ENCODE measurements at places on chromosomes 4 and X. TPM values are rescaled to one million over a fixed set of nuclear protein-coding genes. Genes with fewer than 3 reads are reported as not detected.

- DNase-seq = no peak
These were observed 55.0 kb upstream of the NKX1-1 start for GRCh38 chr4:1460967-1461868.

DNA sequence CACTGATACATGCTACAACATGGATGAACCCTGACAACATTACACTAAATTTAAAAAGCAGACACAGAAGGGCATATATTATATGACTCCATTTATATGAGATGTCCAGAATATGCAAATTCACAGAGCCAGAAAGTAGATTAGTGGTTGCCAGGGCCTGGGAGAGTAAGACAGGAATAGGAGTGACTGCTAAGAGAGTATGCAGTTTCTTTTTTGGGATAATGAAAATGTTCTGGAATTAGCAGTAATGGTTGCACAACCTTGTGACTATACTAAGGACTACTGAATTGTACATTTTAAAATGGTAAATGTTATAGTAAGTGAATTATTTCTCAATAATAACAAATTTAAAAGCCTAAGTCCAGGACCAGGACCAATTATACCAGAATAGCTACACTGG, 29.5 kb upstream of the NUP54 start:
- DNase-seq = no peak

- no peak for DNase-seq
These were observed 98.7 kb downstream of the CFAP299 start for GRCh38 chr4:80434238-80434637.

- no peak for DNase-seq
These were observed 12.4 kb downstream of the GPAT3 start for GRCh38 chr4:83548151-83548905.

DNA sequence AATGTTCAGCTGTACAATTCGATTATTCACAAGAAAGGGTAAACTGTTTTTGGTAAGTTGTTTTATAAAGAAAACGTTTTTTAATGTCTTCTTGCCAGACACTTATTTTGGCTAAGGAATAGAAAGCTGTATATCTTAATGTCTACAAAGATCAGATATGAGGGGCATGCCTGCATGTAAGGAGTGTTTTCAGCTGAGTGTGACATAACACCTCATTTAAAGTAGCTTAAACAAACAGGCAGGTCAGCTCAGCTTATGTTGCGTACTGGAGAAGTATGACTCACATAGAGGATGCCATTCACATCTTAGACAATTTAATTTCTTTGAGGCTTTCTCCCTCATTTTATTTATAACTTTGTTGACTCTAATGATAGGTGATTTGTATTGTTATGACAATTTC, 30.4 kb downstream of the LAMTOR3 start:
- no peak for DNase-seq

DNA sequence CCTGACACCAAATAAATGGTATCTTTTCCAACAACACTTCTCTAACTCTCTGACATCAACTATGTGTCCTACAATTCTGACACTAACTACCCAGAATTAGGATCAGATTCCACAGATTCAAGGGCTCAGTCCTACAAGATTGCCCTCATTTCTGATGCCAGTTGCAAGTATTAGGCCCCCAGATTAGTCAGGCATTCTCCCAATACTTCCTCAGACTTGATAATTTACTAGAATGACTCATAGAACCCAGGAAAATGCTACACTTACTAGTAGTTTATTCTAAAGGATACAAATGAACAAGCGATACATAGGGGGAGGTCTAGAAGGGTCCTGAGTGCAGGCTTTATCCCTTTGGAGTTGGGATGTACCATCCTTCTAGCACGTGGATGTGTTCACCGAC, 8.5 kb downstream of the TIGD2 start:
- no peak for DNase-seq

DNA sequence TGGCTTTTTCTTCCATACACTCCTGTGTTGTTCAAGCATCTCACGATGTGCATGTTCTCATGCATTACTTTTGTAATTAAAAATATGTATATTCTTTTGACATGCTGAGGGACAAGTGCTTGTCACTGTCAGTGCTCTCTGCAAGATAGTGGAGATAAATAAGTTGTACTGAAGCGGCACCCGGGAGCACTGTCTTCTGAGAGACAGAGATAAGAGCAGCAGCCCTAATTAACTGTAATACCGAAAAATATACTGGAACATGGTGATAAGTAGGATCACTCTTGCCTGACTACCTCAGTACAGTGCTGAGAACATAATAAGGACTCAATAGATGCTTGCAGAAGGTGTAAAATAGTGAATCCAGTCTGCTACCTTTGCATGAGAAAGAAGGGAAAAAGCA, 9.4 kb upstream of the GPR173 start:
- no peak for DNase-seq

DNA sequence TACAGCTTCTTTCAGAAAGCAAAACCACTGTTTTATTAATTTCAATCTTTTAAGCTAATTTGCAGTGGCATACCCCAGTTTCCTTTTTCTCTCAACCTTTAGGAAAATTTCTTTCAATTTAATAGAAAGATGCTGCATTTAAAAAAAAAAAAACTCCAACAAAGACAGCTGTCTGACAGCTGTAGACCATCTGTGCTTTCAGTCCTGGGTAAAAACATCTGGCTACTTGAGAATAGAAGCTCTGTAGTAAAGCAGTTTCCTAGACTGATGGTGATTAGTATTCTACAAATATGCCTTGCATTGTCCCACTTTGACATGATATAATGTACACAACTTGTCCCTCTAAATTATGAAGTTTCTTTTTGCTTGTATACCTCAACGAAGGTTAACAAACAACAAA, 197.8 kb downstream of the EDA start:
- no peak for DNase-seq

DNA sequence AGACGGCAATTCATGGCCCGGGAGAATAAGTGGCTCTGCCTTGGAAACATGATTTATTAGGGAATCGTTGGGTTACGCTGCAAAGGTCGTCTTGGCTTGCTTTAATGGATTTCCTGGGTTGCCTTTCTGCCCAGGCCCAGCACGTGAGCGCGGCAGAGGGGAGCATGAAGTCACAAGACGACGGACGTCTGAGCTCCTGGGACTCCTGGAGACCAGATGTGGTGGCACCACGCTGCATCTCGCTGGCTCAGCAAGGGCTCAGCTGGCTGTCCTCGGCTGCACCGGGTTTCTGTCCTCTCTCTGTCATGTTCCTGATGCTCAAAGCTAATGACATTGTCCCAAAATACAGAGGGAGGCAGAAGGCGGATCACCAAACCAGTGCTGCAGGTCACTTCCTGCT, 61.2 kb downstream of the C4orf50 start:
- no peak for DNase-seq

DNA sequence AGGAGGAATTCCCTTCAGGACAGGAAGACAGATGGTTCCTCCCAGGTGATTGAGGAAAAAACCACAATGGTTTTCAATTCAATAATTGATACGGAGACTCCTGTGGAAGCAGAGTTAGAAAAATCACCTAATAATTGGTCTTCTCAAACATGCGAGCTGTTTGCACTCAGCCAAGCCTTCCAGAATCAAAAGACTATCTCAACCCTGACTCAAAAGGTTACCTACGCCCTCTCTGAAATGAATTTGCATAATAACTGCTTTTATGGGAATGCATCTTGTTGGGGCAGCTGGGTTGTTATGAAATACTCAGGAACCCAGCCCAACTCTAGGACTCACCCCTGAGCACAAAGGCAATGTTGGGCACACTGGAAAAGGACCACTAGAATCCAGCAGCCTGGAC, 66.9 kb upstream of the ARSJ start:
- no peak for DNase-seq

TXK gene
- 0.41 TPM for total RNA-seq

FGFBP1 gene
- total RNA-seq = not detected

COL25A1 gene
- total RNA-seq = 14.7 TPM

NDUFC1 gene
- total RNA-seq = 32.2 TPM

TRMT2B gene
- total RNA-seq = 7.7 TPM

APLN gene
- total RNA-seq = 2.4 TPM

C1QTNF7 gene
- total RNA-seq = 0.41 TPM

PDZD4 gene
- total RNA-seq = 165 TPM

EFHC2 gene
- 2.0 TPM for total RNA-seq

Measured in frontal cortex (tissue), 4 donors.